ENCODE measurements at places on chromosomes 3 and 15. TPM values are rescaled to one million over a fixed set of nuclear protein-coding genes. Genes with fewer than 3 reads are reported as not detected.

The CHCHD4 gene
- 13.0 TPM for total RNA-seq

The ACTC1 gene
- total RNA-seq, result 70.4 TPM

The COX5A gene
- 134 TPM for total RNA-seq

The PTX3 gene
- total RNA-seq, result 1,042 TPM

The EBLN2 gene
- 1.3 TPM for total RNA-seq

The EXD1 gene
- not detected for total RNA-seq

The ADAMTSL3 gene
- 4.2 TPM for total RNA-seq

The TMEM45A gene
- total RNA-seq, result 93.9 TPM

The LRRC34 gene
- total RNA-seq, result 2.1 TPM

The ICE2 gene
- 22.2 TPM for total RNA-seq

The PEX11A gene
- 3.6 TPM for total RNA-seq

The IQGAP1 gene
- total RNA-seq, result 75.9 TPM

The SCAMP5 gene
- total RNA-seq, result 0.68 TPM

The SOX14 gene
- total RNA-seq, result not detected

The RLBP1 gene
- not detected for total RNA-seq

The FOXB1 gene
- total RNA-seq, result not detected

The IL5RA gene
- not detected for total RNA-seq

The SAXO2 gene
- total RNA-seq, result 0.51 TPM

The PLAAT1 gene
- 0.23 TPM for total RNA-seq

The CLRN1 gene
- total RNA-seq, result not detected

The GADL1 gene
- total RNA-seq, result not detected

The GATA2 gene
- 4.4 TPM for total RNA-seq

The ZNF660 gene
- total RNA-seq, result 1.3 TPM

The PLA1A gene
- not detected for total RNA-seq

The IMPG2 gene
- total RNA-seq, result 0.17 TPM

The NMNAT3 gene
- 1.0 TPM for total RNA-seq

The LNP1 gene
- 3.1 TPM for total RNA-seq

The CCDC13 gene
- total RNA-seq, result 1.3 TPM

The GOLGA6L1 gene
- total RNA-seq, result not detected

The PAQR9 gene
- not detected for total RNA-seq

The PXK gene
- 56.2 TPM for total RNA-seq

The IL17RE gene
- total RNA-seq, result 4.9 TPM
